Stimulated activated CD4-positive, alpha-beta T cell treated with anti-CD3 and anti-CD28 coated beads, Interleukin-1b, Interleukin-23, amount 100 ng/mL, for 1 hour (primary cell): ENCODE measurements at places on chromosomes 13 and 19.
A peak's percentile ranks its signal among the peaks of the same experiment; 100 is the strongest.

- no peak for DNase-seq
Observed at GRCh38 chr13:47087241-47087640, 190.4 kb upstream of the HTR2A start.

GRCh38 chr19:40687525-40688016 lies 2.9 kb downstream of the NUMBL start:
- no peak for DNase-seq

DNA sequence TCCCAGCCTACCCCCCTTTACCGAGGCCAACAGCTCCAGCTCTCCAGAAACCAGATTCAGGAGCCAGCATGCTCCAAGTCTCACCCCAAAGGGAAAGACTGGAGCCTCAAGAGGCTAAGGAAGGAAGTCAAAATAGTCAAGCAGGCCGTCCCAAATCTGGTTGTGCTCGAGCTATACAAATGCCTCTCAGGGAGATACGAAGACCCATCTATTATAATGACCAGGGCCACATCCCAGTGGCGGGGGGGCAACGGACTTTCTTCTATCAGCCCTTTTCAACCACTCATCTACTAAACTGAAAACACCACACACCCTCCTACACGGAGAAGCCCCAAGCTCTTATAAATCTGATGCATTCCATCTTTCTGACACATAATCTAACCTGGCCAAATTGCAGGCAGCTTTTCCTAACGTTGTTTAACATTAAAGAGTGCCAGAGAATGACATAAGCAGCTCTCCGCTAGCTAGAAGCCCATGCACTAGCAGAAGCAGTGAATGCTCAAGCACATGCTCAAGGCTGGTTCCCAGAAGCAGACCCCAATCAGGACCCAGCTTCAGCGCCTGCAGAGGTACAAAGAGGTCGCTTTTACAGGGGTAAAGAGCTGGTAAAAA lies 104.6 kb upstream of the ZNF98 start:
- no peak for DNase-seq

DNA sequence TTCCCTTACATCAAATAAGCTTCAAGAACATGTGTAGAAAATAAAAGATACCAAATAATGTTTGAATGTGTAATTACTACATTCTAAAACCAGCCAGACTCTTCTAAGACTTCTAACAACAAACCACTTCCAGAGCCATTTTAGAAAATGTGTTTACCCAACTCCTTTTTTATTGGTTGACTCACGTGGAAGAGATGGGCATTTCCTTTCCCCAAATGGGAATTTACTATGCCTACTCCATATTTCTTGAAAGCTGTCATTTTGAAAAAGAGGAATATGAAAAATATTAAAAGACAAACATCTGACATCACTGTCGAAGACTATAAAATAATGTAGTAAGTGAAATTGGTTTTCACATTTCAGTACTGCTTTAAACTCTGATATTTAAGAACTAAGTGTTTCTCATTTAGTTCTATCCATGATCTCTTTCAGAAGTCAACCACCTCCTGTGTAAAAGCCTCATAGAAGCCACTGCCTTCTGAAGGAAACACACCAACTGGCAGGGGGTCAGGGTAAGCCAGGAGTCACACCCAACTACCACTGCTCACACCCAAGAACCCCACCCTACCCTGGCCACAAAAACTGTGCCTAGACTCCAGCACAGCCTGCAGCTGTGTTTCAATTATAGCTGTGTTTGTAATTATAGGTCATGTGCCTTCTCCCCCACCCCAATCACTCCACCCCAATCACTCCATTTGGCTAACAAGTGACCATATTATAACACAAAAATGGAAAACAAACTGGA lies 86.8 kb downstream of the UBL3 start:
- no peak for DNase-seq

DNA sequence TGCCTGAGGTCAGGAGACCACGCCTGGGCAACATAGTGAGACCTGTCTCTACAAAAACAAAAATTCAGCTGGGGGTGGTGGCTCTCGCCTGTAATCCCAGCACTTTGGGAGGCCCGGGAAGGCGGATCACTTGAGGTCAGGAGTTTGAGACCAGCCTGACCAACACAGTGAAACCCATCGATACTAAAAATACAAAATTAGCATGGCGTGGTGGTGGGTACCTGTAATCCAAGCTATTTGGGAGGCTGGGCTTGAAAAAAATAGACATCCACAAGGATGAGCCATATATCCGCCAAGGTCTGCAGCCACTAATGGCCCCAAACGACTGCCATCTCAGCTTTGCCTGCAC lies 3.1 kb downstream of the RPS16 start:
- DNase-seq = no peak

DNA sequence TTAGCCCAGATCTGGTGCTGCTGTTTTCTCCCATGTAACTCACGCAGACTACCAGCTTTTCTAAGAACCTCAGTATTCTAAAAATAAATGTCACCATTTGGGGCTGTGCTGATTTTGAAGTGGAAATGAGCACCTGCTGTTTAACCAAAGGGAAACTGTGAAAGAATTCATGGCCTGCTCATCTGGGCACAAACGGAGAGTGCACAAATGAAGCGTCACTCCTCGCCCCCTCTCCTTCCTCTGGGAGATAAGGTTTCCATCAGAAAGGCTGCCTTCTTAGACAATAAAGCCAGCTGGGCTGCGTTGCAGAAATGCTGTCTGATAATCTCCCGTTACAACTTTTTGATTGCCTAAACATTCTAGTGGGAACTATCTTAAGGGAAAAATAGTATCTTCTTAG lies 73.7 kb upstream of the SLC15A1 start:
- DNase-seq = no peak

GRCh38 chr13:58329746-58330145 lies 698.2 kb downstream of the PCDH17 start:
- DNase-seq = no peak

- no peak for DNase-seq
Observed at GRCh38 chr13:100106705-100107104, 17.8 kb downstream of the PCCA start.

DNA sequence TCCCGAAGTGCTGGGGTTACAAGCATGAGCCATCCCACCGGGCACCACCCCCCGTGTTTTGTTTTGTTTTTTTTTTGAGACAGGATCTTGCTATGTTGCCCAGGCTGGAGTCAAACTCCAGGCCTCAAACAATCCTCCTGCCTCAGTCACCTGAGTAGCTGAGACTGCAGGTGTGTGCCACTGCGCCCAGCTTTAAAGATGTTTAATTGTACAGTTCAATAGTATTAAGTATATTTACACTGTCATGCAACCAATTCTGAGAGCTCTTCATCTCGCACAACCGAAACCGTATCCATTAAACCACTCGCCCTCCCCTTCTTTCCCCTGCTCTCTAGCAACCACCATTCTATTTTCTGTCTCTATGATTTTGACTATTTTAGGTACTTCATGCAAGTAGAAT lies 15.6 kb downstream of the NUCB1 start:
- no peak for DNase-seq

DNA sequence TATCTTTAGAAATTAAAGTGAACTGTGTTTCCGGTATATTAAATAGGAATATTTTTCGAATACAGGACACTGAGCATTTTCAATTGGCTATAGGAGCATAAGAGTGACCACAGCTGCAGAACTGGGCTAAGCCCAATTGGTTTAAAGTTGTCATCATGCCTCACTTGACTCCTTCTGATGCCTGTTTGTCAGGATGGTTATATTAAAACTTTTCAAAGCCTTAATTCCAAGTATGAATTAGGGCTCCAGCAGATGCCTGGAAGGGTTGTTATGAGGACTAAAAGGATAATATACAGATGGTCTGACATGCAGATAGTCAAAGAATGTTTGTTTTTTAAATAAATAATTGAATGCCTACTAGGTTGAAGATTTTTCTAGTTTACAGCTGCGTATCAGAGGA lies 100.0 kb downstream of the LMO7 start:
- no peak for DNase-seq

DNA sequence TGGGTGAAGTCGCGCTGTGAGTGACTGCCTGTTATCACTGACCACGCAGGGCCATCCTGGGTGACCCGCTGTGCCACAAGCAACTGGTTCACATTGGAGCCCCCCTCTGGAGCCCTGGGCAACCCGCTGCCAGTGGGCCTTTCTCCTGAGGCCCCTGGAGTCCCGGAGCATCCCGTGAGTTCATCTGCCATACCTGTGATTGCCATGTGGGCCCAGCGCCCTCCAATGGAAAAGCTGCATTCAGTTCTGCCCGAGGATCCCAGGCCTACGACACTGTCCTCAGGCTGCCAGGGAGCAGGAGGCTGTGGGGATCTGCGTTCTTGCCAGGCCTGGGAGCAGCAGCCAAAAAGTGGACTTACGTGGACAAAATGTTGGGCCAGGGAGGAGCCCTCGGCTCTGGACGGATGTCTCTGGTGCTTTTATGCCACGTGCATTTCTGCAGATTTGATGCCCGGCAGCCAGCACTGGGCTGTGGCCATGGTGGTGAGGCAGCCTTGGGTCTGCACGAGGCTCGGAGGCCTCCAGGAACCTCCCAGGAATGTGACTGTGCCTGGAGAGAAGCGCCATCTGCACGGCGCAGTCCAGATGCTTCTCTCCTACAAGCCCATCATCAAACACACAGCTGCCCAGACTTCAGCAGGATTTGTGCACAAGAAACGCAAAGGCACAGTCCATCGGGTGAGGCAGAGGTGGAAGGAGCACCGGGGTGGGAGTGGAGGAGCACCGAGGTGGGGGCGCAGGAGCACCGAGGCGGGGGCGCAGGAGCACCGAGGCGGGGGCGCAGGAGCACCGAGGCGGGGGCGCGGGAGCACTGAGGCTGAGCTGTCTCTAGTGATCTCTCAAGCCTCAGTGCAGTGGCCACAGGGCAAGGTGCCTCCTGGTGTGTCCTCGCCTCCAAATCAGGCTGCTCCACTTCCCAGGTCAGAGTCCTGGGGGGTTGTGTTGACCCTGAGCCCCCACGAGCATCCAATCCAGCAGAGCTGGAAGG lies 44.0 kb downstream of the C13orf46 start:
- no peak for DNase-seq

DNA sequence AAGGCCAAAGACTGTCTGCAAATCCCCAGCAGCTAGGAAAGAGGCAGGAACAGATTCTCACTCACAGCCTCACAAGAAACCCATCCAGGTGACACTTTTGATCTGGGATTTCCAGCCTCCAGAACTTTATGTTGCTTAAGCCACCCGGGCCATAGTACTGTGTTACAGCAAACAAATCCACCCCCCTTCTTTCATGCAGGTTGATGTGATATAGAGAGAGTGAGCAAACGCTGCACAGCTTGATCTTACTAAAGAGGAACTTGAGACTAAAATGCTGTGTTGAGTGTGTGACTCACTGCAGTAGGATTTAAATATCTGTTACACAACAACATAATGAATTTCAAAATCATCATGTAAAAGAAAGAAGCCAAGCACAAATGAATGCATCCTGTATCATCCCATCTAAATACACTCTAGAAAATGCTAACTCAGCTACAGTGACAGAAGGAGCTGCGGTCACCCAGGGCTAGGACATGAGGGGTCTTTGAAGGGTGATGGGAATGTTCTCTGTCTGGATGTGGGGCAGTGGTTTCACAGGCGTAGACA lies 32.2 kb downstream of the RCBTB2 start:
- DNase-seq = no peak

DNA sequence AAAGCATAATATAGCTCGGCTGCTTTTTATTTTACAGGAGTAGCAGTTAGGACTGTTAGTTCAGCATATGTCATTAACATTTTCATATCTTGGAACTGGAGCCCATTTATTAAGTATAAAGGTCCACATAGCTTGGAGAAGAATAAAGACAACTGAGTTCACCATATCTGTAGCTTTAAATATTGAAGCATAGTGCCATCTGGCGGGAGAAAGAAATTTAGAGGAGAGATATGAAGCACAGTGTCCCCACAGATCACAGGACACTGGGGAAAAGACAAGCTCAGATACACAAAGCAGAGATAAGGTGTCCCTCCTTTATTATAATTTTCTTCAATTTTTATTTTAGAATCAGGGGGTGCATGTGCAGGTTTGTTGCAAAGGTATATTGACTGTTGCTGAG lies 104.7 kb upstream of the FREM2 start:
- no peak for DNase-seq

- no peak for DNase-seq
Observed at GRCh38 chr19:13839938-13840304, 37.0 kb upstream of the NANOS3 start.

GRCh38 chr19:7833225-7834099 lies 3.4 kb downstream of the EVI5L start:
- DNase-seq = no peak

- DNase-seq = no peak
Observed at GRCh38 chr13:30027569-30028455, 177.4 kb upstream of the UBL3 start.

DNA sequence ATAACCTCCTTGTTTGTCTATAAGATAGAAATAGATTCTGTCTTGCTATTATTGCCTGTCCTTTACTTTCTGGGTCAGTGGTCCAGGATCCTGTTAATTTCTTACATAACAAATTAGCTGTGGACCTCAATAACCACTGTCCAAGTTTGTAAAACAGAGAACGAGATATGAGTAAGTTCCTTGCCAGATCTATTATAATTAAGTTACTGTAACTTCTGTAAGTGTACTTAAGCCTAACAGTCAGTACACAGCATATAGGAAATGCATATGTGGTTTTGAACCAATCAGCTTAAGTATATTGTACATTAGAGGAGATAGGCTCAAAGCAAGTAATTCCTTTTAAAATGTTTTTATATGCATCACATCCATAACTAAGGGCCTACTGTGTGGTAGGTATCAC lies 34.9 kb downstream of the HTR2A start:
- no peak for DNase-seq

DNA sequence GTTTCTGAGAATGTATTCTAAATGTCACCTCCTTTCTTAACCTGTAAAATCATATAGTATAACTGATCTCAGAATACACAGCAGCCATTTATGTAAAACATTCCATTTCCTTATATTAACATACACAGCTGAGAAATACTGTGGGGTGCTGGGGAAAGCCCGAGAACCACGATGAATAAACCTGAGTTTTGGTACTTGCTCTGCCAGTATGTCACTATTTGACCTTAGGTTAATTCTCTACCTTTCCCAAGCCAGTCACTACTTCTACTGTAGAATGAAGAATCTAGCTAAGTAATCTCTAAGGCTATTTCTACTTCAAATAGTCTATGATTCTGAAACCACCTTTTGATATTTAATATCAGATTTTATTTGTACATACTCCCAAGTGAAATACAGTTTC lies 173.7 kb downstream of the TBC1D4 start:
- DNase-seq = no peak

GRCh38 chr19:42403586-42403985 lies 13.5 kb upstream of the CNFN start:
- DNase-seq = no peak

GRCh38 chr19:10568826-10569651 lies at the start of gene CDKN2D:
CDKN2D (minus strand) TSS chr19:10568979; CDS start chr19:10568653, 326 bp downstream.
- DNase-seq = peak; percentile 99

- no peak for DNase-seq
Observed at GRCh38 chr19:30608471-30608870, 236.3 kb downstream of the ZNF536 start.

- DNase-seq = no peak
Observed at GRCh38 chr13:113041293-113041690, 64.3 kb upstream of the F7 start.
